Putamen (tissue), 1 donor: ENCODE measurements at places on chromosomes 1 and 21.

DNA sequence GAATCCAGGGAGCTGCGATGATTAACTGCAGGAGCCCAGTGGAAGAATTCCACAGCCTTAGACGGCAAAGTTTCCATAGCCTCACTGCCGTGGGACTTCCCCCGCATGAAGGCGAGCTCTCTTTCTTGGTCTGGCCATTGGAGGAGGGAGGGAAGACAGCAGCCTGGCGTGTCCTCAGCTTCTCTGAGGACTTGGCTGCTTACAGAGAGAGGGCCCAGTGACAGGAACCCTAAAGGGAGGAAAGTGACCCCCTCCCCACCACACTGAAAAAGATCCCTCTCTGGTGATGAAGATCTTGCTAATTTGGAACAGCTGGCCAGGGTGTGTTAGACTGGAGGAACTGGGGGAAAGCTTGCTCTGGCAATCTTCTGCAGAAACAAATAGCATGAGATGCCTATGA lies 41.0 kb downstream of the ATP2B4 start:
- DNase-seq: no peak

- no peak for DNase-seq
Measured at GRCh38 chr1:7890853-7891252, 38.0 kb upstream of the UTS2 start.

- DNase-seq: peak; percentile 84
Measured at GRCh38 chr21:39385299-39386145, 36.6 kb upstream of the HMGN1 start.

DNA sequence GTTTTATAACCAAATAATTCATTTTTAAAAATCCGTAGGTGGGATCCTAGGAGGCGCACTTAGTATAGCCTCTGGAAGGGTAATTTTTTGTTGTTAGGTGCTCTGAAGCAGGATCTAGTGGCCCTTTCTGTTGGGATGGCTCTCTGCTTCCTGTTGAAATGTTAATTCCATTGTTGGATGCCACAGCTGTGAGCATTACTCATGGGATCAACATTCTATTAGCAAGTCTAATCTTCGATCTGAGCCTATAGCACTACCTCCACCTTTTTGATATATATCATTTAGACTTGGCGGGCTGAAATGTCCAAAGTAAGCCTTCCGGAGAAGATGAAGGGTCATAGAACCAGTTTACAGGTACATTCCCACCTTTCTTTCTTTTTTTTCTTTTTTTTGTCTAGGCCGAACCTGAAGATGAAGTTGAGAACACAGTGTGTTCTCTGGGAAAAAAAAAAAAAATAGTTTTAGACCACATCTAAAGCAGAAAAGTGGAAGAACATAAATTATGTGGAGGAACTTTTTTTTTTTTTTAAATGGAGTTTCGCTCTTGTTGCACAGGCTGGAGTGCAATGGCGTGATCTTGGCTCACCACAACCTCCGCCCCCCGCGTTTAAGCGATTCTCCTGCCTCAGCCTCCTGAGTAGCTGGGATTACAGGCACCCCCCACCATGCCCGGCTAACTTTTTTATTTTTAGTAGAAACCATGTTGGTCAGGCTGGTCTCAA lies 1.4 kb downstream of the CXADR start:
- DNase-seq: no peak

- no peak for DNase-seq
Measured at GRCh38 chr21:45335761-45336534, 48.3 kb upstream of the POFUT2 start.

- no peak for DNase-seq
Measured at GRCh38 chr21:34698270-34699015, 29.6 kb downstream of the CLIC6 start.

DNA sequence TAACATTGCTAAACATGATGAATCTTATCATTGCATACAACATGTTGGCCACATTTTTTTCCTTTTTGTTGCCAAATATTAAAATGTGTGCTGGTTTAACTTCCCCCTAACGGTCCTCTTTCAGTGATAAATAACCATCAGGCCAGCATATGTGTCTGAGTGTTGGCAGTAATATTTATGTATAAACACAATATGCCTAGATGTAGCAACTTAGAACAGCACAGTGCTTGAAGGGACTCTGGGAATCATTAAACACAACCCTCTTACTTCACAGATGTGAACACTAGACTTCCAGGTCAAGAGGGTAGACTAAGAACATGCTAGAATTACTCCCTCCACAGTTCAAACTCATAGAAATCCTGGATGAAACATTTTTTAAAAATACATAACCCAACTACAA lies 581.8 kb downstream of the PLPP3 start:
- DNase-seq: no peak

DNA sequence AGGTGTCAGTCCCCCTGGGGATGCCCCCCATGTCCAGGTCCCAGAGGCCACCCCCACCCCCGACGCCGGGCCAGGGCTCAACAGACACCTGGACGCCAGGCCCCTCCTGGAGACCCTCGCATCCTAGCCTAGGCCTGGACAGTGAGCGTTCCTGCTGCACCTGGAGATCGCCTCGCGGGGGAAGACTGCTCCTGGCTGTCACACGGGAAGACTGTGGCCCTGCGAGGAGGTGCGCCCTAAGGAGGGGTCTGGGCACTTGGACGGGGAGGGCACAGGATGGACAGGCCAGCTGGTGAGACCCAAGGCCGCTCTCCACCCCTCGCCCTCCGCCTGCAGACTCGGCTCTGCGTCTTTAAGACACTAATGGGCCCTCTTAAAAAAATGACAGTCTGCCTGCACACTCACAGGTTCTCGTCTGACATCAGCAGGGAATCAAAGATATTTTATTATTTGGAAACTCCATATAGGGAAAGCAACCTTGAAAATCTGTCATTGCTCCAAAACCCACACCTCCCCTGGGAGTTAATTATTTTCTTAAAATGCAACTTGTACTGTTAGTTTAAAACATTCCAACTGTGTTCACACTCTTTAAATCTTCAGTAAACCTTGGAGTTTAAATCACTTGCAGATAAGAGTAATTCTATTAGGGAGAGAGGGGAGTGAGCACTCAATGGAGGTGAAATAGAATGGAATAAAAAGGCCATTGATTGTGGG lies 45.6 kb upstream of the ACTRT2 start:
- DNase-seq: no peak

- no peak for DNase-seq
Measured at GRCh38 chr1:245777752-245778151, 623.0 kb downstream of the KIF26B start.

GRCh38 chr1:29824511-29825273 lies 588.4 kb downstream of the PTPRU start:
- DNase-seq: no peak

DNA sequence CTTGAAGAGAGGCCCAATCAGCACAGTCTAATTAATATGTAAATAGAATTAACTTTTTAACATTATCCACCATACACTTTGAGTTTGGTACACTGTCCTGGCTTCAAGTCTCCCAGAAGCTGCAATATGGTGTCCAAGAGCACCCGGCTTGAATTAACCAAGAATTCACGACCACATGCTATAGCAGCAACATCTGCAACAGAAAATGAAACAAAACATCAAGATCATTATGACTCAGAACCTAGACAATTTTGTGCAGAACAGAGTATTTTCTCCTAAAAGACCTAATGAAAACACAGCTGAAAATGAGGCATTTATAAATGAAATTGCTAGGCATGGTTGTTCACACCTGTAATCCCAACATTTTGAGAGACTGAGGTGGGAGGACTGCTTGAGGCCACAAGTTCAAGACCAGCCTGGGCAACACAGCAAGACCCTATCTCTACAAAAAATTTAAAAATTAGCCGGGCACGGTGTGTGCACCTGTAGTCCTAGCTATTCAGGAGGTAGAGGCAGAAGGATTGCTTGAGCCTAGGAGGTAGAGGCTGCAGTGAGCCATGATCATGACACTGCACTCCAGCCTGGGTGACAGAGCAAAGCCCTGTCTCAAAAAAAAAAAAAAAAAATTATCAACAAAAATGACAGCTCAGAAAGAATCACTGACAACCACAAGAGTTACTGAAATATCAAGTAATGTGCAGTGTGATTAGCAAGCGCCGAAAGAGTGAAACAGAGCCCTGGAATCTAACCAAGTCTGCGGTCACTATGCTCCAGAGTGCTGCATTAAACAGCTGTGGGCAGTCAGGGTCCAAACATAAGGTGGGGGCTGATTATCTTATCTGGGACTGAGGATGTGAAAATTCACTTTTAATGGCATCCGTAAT lies 45.3 kb downstream of the HSF2BP start:
- DNase-seq: no peak

DNA sequence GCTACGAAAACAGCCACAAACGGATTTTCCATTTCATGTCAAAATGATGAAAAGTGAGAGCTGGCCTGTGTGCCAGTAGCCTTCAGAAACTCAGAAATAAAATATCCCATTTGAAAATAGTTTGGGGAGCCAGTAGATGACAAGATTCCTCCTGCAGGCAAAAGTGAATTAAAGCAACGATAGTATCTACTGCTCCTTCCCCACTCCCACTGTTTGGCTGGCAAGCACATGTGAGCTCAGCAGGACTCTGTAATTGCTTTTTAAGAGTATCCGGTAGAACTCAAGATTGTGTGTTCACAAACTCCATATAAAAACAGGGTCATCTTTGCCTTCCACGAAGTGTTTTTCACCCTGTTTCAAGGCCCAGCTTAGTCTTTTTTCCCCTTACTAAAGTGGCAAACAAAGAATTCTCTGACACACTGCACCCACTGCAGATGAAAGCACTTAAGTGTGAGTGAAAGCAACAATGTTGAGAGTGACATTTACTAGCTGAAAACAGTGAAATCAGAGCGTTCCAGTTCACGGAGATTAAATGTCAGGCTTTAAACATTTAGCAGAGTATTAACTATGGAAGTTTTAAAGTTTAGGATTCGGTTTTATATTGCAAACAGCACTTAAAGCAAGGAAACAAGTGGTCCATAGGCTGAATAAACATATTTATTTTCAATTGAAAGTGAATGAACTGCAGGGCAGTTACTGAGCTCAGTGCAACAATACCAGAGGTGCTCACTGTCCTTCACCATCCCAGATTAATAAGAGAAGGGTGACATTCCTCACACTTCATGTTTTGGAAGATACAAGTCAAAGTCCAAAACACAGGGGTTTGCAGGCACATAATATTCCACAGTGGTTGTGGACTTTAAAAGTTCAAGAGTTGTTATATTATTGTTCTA lies 70.0 kb downstream of the ALG14 start:
- DNase-seq: no peak

DNA sequence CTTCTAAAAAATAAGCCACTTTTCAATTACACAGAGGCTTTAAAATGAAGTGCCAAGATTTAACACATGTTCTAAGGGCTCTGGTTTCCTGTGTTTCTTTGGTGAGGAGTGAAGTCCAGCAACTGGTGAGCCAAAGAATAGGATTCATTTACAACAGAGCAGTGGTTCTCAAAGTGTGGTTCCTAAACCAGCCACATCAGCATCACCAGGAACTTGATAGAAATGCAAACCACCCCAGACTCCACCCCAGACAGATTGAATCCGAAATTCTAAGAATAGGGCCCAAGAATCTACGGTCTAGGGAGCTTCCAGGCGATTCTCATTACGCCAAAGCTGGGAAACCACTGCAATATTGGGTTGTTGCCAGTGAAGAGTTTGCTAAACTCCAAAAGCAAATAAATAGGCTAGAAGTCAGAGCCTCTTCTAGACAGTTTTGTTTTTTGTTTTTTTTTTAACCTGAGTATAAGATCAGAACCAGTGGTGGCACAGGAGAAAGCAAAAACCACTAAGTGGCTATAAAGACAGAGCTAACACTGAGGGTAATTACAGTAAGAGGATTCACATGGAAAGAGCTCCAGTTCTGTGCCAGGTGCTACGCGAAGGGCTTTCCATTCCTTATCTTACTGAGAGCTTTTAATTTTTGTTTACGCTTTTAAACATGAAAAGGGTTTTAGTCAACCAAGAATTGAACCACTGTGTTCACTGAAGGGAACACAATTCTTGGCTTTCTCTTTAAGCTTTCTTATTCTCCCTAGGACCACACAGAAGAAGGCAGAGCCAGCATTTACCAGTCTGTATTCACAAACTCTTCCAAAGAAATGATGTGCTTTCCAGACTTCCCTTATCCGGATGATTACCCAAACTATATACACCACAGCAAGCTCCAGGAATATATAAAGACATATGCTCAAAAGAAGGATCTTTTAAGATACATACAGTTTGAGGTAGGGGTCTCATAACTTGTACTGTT lies 42.4 kb upstream of the FMO2 start:
- DNase-seq: peak; percentile 47

DNA sequence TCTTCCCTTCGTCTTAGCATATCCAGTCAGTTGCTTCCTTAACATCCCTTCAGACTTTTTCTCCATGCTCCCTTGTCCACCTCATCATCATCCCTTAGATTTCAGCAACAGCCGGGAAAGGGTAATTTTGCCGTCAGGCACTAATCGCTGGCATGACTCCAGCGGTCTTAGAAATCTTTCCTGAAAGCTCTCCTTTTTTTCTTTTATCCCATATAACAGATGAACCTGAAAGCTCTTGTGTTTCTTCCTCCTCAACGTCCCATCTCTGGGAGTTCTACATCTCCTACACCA lies 10.4 kb upstream of the BOLA1 start:
- peak; percentile 32 for DNase-seq

DNA sequence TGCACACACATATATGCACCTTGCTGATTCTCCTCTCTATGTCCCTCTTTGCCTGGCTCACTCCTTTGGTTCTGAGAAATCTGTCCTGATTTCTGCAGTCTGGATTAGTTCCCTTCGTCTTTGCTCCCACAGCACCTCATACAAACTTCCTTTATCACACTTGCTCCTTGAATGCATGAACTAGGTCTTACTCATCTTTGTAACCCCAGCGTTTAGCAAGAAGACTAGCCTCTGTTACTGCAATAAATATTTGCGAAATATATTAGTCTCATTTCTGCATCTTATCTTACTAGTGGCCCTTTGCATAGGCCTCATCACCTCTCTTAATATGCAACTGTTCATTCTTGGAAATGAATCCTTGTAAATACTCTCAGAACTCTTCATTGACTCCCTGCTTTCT lies 11.4 kb downstream of the SMYD2 start:
- DNase-seq: no peak

DNA sequence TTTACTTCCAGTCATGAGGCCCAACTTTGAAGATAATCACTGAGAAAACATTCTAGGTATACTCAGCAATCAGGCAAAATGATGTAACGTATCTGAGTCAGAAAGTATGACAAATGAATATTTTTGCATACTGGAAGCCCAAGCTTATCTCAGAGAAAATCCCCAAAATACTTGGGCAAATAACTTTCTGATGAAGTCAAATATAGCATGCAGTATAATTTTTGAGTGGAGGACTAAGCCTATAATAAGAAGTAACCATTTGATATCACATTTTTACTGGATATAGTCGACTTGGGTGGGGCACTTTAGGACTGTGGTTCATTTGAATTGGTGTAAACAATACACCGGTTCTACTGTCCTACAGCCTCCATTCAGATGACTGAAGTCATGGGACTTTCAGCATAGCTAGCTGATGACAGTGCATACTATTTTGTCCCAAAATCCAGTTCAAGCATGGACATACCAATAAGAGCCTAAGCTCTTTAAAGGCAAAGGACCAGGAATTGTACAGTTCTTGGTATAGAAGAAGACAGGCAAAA lies 2.3 kb upstream of the GADD45A start:
- no peak for DNase-seq
